ENCODE measurements at places on chromosomes 3 and 15. TPM values are rescaled to one million over a fixed set of nuclear protein-coding genes. Genes with fewer than 3 reads are reported as not detected.

GXYLT2 gene
- total RNA-seq: 0.10 TPM

COL8A1 gene
- total RNA-seq: not detected

RTP3 gene
- total RNA-seq: not detected

UTS2B gene
- total RNA-seq: not detected

LSG1 gene
- 42.0 TPM for total RNA-seq

CIAO2A gene
- total RNA-seq: 23.1 TPM

FAM162A gene
- total RNA-seq: 18.3 TPM

SAMD7 gene
- not detected for total RNA-seq

SPATA12 gene
- not detected for total RNA-seq
